ENCODE measurements at places on chromosomes 5 and 9. TPM values are rescaled to one million over a fixed set of nuclear protein-coding genes. Genes with fewer than 3 reads are reported as not detected.

IRX1 gene
- total RNA-seq: not detected

- peak; percentile 50 for DNase-seq
Observed at GRCh38 chr5:168552146-168552545, 23.0 kb downstream of the FBLL1 start.

LHX6 gene
- 1.9 TPM for total RNA-seq

DNA sequence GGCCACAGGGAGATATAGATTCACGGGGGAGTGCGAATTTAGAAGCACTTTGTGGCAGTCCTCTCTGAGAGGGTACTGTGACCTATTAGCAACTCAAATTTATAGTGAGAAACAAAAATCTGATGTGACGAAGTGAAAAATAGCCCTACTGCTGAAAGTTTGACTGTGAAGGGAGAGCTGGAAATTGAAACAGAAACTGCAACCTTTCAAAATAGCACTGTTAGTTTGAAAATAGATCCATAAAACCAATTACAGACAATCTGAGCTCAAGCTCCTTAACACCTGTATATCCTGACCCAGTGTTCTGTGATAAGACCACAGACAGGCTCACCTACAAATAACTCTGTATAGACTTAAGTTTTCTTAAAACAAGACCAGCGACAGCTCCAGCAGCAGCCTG lies 420.1 kb downstream of the IRX1 start:
- DNase-seq: no peak

NOXA1 gene
- total RNA-seq: 1.3 TPM

DNA sequence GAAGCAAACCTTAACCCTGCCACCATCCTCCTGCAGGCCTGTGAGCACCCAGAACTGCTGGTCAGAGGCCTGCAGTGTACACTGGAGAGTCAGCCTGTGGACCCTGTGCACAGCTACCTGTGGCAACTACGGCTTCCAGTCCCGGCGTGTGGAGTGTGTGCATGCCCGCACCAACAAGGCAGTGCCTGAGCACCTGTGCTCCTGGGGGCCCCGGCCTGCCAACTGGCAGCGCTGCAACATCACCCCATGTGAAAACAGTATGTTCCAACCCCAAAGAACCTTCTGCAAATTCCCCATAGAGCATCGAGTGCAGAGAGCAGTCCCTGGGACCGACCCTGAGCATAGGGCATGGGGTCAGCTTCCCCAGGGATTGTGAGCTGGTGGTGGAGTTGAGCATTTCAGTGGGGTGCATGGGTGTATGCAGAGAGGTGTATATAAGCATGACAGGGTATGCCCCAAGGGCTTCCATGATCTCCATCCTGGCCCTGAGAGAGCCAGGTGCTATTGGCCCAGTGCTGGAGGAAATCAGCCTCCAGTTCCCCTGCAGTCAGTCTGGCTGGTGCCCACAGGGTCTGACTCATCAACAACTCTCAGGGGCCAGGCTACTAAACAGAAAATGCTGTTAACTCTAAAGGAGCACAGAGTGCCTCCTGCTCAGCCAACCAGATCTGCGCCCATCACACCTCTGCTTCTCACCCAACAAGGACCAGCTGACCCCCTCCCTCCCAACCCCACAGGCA lies 126.2 kb downstream of the SAXO1 start:
- peak; percentile 36 for DNase-seq

- peak; percentile 99 for DNase-seq
Observed at GRCh38 chr5:124650951-124651662, 95.3 kb downstream of the ZNF608 start.

PCDHGA7 gene
- total RNA-seq: 0.64 TPM

DNA sequence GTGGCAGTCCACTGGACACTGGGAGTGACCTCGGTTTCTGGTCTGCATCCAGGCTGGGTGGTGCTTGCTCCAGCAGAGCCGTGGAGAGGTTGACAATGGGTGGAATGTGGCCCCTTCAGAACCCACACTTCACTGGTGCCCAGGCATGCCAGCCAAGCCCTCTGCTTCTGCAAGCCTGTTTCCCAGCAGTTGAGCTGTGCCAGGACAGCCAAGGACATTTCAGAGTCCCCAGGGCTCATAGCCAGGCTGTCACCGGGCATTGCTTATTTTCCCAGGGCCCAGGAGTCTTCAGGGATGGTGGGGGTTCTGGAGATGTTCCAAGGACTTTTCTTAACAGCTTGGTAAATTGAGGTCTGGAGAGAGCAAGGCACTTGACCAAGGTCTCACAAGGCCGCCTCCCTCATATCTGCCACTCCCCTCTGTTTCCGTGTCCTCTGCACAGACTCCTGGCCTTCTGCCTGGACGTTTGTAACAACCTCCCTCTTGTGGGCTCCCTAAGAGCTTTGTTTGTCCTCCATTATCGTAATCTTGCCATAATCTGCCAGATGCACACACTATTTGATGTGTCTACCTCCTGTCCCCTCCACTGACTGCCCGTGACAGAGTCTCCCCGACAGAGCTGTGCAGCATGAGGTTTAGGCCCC lies 3.8 kb upstream of the NDST1 start:
- DNase-seq: no peak

TNFSF8 gene
- not detected for total RNA-seq

TEK gene
- total RNA-seq: 147 TPM

SPAG8 gene
- total RNA-seq: not detected

GRCh38 chr9:101795147-101795546 lies 56.7 kb upstream of the GRIN3A start:
- DNase-seq: no peak

DNA sequence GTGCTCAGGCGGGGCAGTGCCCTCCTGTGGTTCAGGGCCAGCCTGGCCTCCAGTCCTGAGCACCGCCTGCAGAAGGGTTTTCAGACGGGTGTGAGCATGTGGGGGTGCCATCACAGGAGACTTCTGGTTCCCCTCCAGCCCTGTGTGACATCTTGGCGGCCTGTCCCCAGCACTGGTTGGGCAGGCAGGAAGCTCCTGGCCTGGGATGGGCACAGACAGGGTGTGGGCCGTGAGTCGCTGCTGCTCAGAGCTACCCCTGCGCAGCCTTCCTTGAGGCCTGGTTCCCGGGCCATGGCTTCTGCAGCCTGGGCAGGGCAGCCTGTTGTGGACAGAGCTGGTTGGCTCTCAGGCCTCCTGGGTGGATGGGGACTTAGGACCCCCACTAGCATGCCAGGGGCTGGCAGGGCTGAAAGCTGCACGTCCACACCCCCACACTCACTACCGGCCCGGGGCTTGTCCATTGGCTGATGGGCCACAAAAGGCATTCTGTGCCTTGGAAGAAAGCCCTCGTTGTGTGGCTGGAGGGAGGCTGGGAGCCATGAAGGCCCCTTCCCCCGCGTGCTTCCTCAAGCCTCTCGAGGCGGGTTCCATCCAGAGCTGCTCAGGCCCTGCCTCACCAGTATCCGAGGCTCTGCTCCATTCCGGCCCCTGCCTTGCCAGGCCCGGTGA lies 58.7 kb downstream of the RXRA start:
- DNase-seq: no peak

- DNase-seq: no peak
Observed at GRCh38 chr5:133638436-133638835, 26.1 kb upstream of the FSTL4 start.

- no peak for DNase-seq
Observed at GRCh38 chr5:114435885-114436299, 74.0 kb downstream of the KCNN2 start.

DNA sequence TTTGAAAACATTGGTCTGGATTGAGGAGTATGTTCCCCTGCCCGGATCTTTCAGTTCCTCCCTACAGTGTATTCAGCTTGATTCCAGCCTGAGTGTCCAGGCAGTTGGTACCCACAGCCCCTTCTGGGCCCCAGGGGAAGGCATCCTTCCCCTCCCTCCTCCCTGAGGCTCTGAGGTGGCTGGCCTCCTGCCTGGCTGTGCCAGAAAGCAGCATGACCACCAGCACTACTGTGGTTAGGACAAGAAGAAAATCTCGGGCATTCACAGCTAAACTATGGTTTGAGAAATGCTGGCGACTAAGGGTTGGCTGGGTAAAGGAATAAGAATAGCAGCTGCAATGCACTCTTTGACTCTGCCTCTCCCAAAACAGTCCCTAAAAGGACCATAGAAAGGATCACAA lies 84.6 kb upstream of the LIFR start:
- DNase-seq: no peak

DNA sequence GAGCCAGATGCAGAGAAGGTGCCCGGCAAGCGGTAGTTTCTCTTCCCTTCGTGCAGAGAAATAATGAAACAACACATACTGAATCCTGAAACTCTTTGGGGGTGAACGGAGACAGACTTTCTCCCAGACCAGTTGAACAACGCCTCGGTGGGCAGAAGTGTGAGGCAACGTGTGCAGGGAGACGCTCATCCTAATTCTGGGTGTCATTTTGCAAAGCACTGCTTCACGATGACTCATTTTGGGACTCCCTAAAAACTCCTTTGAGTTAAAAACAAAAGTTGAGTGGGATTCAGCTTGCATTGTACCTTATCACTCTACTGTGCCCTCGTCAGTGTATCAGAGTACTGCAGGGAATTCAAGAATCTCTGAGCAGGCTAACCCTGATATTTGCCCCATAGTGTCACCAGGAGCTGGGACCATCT lies 3.5 kb upstream of the NEK6 start:
- DNase-seq: no peak

FABP6 gene
- not detected for total RNA-seq

CDKN2B gene
- 9.9 TPM for total RNA-seq

SLC25A2 gene
- under 0.01 TPM for total RNA-seq

MAPKAP1 gene
- total RNA-seq: 55.9 TPM

DNA sequence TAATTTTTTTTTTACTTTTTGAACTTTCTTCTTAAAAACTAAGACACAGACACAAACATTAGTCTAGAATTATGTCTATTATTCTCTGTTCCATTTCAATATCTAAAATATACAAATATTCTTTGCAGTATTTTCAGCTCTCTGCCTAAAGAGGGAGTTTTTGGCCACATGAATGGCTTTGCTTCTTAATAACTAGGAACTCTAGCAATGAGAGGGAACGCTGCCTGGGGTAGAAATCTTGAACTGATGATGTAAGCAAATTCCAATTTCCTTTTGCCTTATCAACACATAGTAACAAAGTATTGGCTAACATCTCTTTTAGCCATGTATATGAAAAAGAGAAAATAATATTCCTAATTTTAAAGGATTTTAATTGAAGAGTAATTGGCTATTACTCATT lies 51.9 kb downstream of the SLC25A46 start:
- DNase-seq: peak; percentile 6

GRCh38 chr9:91758491-91758981 lies 191.5 kb downstream of the ROR2 start:
- peak; percentile 6 for DNase-seq

DNA sequence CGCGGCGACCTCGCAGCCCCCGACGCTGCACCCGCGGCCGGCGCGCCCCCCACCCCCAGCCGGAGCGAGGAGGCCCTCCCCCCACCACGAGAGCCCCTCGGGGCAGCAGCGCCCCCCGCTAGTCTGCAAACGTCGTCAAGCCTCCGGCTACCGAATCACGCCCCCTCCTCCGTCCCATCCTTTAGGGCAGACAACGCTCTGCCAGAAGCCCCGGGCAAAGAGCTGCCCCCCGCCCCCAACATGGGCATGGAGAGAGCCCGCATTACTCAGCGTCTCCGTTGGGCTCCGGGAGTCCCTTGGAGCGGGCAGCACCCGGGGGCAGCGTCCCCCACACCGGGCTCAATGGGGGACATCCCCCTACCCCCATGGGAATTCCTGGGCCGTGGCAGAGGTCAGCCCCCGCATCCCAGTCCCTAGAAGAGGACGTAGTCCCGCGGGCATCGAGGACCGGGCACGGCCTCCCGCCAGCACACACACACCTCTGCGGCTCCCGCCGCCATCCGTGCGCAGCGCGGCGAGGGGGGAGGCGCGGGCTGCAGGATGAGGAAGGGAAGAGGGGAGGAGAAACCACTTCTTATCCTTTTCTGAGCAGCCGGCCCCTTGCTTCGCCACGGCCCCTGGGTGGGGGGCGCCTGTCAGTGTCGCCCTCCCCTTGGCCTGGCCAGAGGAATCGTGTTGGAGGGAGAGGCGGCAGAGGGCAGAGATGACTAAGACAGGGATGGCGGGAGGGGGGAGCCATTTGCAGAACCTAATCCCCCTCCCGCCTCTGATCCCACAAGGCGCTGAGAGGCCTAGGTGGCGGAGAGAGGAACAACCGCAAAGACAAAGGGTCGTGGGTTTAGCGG lies 750 bp downstream of the DNM1 start:
- peak; percentile 31 for DNase-seq
